ENCODE measurements at places on chromosomes 5 and 9.

DNA sequence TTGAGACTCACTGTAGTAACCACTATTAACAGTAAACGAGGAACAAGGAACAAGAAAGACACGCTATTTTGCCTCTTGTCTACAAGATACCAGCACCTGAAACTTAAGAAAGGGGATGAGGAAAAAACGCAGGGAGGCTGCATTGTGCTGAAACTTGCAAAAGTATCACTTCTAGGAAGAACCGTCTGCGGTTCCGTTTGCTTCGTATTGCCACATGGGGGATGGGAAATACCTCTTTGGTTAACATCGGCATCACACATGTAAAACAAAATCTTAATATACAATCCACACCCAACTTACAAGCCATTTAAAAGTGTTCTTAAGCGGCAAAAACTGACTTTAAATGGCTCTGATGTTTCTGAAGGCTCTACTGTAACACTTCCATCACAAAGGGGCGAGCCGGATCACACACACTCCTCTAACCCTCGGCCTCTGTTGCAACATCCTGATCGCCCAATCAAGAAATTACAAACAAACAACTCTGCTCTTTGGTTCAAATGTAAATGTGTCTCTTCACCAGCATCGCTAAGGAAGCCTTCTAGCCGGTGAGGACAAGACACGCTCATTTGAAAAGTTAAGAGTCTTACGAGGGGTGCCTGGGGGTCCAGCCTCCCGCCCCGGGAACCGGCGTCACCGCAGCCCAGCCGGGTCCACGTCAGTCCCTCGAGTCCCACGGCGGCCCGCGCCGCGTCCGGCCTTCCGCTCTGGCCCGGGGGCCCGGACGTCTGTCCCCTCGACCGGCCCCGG lies 621 bp downstream of the SEC16A start:
- no peak for DNase-seq

- no peak for DNase-seq
Observed at GRCh38 chr9:115208501-115208900, 90.5 kb upstream of the TNC start.

- DNase-seq: no peak
Observed at GRCh38 chr5:2185646-2186471, 303.1 kb upstream of the IRX4 start.

GRCh38 chr5:140111859-140112551 lies 1.9 kb upstream of the PURA start:
- DNase-seq: no peak

DNA sequence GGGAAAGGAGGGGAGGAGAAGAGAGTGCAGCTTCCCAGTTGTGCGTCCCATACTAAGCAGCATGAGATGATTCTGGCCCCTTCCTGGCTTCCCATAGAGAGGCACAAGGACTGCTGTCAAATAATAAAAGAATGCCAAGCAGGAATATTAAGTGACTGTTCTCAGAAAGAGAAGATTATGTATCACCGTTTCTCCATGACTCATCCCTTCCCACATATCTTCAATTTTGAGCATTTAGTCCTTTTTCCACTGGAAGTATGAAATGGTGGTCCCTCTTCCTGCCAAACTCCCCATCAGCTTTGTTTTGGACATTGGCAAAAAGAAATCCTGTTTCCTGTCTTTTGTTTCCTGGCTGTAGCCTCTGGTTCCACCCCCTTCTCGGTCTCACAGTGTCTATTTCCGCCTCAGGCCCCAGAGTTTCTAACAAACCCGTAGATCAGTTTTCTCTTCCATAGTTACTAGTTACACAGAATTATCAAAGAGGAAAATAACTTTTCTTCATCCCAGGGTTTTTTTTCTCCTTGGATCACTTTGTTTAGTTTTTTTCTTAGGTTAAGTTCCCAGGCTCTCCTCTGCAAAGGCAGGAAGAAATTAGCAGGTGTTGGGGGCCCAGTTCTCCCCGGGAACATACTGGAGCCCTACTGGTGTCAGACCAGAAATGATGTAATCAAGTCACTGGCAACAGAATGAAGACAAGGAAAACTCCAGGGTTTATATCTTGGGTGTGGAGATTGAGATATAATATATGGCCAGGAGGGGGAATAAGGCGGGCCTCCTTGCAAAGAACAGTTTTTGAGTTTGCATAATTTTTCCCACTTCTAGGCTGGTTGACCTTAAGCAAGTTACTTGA lies 26.4 kb upstream of the ARHGAP26 start:
- no peak for DNase-seq

DNA sequence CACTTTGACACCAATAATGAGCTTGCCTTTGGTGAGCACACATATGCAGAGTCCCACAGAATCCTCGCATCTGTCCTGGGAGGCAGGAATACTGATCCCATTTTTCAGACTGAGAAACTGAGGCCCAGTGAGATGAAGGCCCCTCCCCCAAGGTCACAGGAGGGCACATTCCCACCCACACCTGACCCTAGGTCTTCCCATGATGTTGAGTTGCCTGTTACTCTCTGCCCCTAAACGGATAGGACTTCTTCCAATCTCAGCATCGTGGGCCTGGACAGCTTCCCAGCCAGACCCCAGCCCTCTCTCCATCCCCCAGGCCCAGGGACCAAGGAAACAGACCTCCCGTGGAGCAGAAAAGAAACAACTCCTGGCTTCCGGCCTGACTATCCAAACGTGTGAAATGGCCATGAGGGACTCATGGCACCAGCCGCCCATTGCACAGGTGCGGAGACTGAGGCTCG lies 877 bp downstream of the SH3GLB2 start:
- DNase-seq: no peak

- no peak for DNase-seq
Observed at GRCh38 chr9:75299324-75299723, 211.0 kb downstream of the OSTF1 start.

- no peak for DNase-seq
Observed at GRCh38 chr9:34496149-34496712, 26.6 kb downstream of the ENHO start.

DNA sequence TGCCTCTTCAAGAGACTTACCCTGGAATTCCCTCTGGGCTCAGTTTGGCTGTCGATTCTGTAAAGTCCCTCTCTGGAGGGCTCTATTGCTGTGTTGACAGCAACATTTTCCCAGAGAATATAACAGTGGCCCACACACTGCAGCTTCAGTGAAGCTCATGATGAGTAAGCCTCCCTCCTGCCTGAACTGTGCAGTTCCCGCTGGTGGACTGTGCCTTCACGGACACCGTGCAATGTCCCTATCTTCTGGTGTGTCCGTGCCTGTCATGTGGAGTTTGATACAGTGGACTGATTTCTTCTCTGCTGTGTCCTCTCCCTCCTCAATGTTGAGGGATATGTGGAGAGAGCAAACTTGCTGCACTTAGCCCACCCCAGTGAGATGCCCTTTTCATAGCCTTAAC lies 109.0 kb downstream of the NTRK2 start:
- no peak for DNase-seq

DNA sequence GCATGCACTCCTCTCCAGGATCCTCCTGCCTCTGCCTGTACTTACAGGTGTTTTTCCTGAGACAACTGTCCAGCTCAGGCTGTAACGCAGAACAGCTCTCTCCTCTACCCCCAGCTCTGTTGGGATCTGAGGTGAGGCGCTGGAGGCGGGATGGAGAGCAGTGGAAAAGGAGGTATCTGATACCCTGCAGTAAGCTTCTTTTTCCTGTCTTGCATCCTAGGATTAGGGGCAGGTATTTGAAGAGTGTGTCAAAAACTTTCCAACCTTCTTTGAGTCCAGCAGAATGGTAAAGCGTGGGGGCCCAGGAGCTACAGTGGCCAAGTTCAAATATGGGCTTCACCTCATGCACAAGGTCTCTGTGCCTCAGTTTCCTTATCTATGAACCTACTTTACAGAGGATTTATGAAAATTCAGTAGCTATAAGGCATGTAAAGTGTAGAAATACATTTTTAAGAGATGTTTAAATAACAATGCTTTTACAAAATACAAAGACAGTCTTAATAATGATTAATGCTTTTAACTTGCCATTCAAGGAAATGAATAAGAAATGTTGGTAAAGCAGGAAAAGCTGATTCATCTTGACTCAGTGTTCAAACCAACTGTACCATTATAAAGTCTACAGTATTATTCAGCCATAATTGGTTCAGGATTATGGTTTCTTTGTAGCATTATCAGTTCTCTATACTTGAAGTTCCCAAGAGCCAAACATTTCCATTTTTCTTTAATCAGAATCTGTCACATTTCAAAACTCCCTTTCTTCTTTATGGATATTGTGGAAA lies 26.1 kb downstream of the MAP1B start:
- no peak for DNase-seq

DNA sequence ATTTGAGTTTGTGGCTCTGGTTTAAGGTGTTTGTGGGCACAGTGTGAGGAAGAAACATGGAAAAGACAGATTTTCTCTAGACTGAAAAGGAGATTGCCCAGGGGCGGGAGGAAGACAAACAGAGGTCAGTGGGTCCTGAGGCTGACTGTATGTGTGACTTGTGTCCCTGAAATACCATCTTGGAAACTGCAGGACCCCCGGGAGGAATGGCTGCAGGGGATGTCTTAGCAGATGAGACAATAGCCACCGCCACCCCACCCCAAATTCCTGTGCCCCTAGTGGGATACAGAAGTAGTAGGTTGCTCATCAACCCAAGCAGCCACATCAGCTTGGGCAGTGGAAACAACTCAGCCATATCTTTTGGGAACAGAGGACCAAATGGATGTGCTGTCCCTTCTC lies 1.7 kb upstream of the PSAT1 start:
- peak; percentile 85 for DNase-seq

DNA sequence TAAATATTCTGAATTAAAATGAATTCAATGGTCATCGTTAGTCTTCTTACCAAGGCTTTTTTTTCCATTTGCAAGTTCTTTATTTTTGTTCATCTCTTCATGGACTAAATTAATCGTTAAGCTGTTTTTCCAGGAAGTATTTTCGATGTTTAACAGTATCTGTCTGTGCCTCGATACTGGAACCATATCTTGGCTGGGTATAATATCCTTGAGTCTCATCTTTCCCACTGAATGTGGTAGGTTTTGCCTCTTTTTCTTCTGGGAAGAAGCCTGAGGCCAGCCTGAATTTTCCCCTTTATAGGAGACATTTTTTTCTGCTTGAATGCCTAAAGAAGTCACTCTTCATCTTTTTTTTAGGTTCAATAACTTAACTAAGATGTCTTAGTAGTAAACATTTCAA lies 4.0 kb upstream of the SEPTIN8 start:
- DNase-seq: no peak

All from vagina (tissue), 2 donors.